ENCODE measurements at places on chromosomes 7 and 10.

DNA sequence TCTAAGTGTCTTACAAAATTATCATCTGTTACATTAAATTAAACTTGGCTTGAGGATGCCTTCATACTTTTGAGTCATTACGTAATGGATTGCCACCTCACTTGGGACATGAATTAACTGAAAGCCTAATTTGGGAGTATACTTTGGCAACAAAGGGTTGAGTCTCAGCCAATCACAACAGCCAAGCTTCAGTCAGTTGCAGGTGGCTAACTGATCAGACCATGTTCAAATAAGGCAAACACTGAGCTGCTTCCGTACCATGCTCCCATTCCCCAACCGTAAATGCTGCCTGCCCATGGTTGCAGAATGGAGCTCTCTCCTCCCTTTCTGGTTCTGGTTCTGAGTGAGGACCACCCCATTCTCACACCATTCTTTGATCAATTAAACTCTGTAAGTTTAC, 92.9 kb upstream of the STK17A start:
- DNase-seq = no peak

DNA sequence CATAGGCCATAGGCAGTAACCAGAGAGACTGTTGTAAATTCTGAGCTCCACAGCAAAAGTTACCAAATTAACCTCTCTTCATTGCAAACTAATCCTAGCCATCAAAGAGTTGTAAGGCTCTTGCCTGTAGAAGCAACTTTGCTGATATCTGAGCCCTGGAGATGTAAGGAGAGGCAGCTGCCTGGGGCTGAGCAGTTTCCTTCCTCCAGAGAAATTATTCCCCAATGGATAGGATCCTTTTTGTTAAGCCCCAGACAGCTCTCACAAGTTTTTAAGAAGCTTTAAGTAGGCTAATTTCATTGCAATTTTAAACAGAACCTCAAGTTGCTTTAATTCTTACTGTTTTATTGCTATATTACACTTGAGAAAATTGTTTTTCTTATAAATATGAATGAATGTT, 211.1 kb downstream of the GALNT17 start:
- DNase-seq = no peak

DNA sequence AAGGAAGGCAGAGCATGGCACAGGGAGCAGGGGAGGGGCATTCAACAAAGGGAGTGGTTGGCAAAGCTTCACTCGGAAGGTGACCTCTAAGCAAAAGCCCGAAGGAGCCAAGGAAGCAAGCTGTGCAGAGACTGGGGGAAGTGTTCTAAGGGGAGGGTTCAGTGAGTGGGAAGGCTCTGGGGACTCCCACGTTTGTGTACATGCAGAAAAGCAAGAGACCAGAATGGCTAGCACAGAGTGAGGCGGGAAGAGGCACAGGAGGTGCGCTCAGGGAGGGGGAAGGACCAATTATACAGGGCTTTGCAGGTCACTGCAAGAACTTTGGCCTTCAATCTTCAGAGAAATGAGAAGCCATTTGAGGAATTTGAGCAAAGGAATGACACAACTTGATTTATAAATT, 7.4 kb downstream of the ARHGAP21 start:
- DNase-seq = no peak

- DNase-seq = no peak
Measured at GRCh38 chr10:59561477-59562121, 148.1 kb downstream of the SLC16A9 start.

DNA sequence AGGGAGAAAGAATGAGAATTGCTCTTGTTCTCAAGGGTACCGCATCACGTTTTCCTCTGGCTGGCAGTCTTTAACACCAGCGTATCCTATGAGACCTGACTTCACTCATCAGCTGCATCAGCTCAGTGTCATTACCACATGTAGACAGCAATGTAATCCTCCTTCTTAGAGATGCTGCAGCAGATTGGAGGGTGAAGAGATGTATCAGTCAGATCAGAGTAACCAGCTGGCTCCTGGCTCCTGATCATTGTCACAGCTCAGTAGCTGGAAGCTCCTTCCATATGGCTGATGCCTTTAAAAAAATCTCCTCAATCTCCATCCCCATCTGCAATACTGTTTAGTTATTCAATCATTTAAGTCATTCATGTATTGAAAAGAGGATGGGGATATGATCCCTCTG, 39.7 kb upstream of the EPHB6 start:
- DNase-seq = no peak

- peak; percentile 62 for DNase-seq
Measured at GRCh38 chr7:5526100-5526905, 102.7 kb upstream of the TNRC18 start.

GRCh38 chr10:51521605-51522004, 177.8 kb downstream of the CSTF2T start:
- DNase-seq = no peak

DNA sequence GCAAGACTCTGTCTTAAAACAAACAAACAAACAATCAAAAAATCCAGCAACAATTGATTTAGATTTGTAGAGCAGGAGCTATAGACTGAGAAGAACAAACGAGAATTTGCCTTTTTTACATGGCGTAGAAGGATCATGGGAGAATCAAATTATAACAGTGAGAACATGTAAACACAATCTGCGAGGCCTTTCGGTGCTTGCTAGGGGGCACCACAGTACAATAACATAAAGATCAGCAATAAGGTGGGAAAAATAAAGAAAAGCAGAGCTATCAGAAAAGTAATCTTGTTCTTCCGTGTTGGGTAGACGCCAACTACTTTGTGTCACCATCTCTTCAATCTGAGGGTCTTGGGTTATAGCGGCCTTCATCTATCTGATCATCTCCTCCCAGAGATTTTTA, 82.2 kb downstream of the NOD1 start:
- DNase-seq = no peak

DNA sequence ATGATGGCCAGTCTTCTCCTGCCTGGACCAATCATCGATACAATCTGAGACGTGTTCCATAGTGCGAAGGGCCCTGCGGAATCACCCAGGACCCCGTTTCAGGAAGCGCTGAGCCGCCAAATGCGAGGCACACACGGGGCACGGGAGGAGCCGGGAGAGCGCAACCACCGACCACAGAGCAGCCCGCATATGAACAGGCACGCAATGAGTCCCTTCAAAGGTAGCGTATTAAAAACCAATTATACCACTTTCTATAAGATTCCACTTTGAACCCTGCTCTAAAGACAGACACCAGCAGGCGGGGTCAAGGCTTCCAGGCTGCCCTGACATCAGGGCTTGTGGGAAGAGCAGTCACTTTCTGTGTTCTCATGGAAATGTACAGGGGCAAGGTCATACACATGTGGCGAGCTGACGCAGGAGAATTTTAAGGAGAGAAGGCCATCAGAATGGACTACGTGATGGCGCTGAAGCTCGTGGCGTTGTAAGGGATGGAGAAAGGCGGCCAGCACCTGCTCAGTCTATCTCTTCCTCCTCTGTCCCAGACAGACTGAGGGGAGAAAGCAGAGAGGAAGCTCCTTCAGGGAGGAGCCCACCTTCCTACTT, 46.2 kb downstream of the AMZ1 start:
- DNase-seq = peak; percentile 12

DNA sequence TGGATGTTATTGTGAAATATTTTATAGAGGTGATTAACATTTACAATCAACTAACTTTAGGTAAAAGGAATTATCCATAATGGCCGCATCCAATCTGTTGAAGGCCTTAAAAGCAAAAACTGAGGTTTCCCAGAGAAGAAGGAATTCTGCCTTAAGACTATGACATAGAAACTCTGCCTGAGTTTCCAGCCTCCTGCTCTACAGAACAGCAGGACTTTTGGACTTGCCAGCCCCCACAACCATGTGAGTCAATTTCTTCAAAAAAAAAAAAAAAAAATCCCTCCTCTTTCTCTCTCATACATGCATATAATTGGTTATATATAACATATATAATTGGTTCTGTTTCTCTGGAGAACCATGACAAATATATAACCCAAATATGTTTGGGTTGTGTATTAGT, 15.4 kb downstream of the SLC25A28 start:
- DNase-seq = no peak

DNA sequence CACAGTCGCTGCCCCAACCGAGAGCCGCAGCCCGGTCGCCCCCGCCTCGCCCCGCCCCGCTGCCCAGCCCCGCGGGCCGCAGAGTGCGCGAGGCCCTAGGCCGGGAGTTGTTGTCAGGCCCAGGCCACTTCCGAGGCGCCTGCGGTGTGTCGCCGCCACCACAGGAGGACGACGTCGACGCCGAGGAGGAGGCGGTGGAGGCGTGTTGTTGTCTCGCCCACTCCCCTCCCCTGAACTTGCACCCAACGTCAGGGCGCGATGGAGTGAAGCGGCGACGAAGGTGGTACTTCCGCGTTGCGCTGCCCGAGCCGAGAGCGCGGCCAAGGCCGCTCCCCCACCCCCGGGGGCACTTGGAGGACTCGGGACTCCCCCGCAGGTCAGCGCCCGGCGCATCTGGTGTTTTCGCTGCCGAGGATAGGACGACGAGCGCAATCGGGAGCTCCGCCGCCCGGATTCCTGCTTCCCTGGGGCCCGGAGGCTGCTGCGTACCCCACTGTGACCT, at the start of gene CDK13:
Gene CDK13 (plus strand): TSS at position 286 of the 502 bp plus-strand sequence. CDS start 386 bp downstream, outside the sequence.
- DNase-seq = peak; percentile 69

- no peak for DNase-seq
Measured at GRCh38 chr7:51732116-51732515, 415.5 kb upstream of the COBL start.

DNA sequence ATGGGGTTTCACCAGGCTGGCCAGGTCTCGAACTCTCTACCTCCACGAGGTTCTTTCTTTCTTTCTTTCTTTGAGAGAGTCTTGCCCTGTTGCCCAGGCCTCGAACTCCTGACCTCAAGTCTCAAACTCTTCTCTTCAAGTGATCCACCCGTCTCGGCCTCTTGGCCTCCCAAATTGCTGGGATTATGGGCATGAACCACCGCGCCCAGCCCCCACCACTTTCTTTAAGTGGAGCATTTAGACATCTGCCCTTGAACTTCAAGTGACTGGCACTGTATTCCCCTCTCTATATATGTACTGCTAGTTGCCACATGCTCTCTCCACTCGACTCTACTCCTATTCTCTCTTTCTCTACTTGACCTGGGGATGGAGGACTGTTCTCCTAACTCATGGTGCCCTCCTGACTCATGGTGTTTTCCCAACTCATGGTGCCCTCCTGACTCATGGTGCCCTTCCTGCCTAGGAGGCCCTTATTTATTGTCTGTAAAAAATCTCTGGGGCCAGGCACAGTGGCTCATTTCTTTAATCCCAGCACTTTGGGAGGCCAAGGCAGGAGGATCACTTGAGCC, 19.3 kb upstream of the ACHE start:
- no peak for DNase-seq

GRCh38 chr7:84665339-84665738, 470.8 kb upstream of the SEMA3A start:
- no peak for DNase-seq

- DNase-seq = no peak
Measured at GRCh38 chr10:125006921-125007426, 65.1 kb downstream of the ZRANB1 start.

DNA sequence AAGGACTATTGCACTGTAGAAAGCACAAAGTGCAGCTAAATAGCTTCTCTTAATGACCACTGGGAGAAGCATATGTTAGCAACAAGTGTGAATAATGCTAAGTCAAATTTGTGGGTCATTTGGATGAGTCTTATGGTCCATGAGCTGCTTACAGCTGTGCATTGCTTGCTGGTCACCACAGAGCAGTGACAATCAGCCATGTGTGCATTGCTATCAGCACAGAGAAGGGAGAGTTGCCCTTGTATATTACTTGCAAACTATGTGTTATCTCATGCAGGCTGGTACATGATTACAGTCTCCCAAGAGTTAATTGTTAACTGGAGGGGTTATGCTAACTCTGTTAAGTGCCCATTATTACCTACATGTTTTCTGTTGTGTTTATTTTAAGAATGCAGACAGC, 25.7 kb downstream of the MRPS33 start:
- DNase-seq = no peak

- no peak for DNase-seq
Measured at GRCh38 chr7:15508258-15508657, 53.6 kb downstream of the AGMO start.

GRCh38 chr10:43939939-43940820, 291.5 kb upstream of the ZNF32 start:
- no peak for DNase-seq

GRCh38 chr7:138299066-138299465, 161.0 kb upstream of the TRIM24 start:
- DNase-seq = no peak

- DNase-seq = no peak
Measured at GRCh38 chr7:28389504-28390395, 22.6 kb upstream of the CREB5 start.

DNA sequence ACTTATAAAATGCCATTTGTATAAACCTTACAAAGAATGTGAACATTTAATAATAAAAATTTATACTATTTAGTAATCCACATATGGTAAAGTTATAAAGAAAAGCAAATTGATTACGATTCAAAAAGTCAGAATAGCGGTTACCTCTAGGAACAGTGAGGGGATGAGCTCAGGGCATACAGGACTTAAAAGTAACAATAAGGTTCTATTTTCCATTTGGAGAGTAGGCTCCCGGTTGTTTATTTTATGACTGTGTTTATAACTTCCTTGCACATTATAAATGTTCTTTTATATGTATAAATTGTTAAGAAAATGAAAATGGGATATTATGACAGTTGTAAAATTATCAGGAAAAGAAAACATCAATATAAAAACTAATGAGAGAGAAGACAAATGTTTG, 135.7 kb downstream of the AVL9 start:
- DNase-seq = no peak

GRCh38 chr7:53466371-53466770, 430.9 kb downstream of the POM121L12 start:
- no peak for DNase-seq

- DNase-seq = no peak
Measured at GRCh38 chr7:12256090-12256489, 45.0 kb downstream of the TMEM106B start.

DNA sequence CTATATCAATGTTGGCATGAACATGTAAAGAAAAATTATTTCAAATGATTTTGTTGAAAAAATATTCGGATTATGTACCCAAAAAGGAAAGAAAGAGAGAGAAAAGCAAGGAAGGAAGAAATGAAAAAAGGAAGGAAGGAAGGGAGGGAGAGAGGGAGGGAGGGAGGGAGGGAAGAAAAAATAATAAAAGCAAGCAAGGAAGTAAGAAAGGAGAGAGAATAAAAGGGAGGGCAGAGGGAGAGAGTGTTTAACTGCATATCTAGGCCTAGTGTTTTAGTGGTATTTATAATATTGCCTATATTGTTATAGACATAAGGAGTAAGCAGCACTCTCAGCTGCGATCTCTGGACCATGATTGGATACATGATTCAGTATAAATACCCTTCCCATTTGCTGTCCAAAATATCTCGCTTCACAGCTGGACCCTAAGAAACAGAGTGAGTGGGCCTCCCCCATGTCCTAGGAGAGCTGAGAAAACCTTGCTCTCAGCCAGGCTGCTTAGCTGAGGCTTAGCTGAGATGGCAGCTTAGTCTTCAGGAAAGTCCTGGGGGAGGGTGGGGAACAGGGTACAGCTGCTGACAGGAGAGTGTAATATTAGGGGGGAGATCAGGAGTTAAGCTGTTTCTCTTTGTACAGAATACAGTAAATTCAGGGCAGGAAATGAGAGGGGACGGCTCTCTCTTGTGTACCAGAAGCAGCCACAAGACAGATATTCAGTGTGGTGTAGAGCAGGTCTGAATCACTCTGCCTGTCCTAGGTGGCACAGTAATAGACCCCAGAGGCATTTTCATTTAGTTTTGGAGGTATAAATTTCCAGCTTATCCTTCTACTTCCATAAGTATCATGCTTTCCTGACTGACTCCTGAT, 66.8 kb upstream of the TARP start:
- DNase-seq = no peak
